ENCODE measurements at places on chromosomes 4 and X.

DNA sequence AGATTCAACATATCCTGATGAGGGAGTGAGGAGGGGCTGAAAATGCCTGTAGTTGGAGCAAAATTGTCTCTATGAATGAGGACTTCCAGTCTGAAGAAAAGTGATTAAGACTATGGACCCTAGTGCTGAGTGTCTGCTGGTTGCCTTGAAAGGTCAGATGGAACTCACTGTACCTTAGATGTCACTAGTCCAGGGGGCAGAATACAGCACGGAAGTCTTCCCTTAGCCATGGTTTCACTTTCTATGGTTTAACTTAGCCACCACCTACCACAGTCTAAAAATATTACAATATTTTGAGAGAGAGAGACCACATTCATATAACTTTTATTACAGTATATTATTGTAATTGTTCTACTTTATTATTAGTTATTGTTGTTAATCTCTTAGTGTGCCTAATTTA lies 223.1 kb downstream of the FMR1NB start:
- DNase-seq = no peak

- DNase-seq = no peak
These were observed 7.4 kb upstream of the NFKB1 start for GRCh38 chr4:102493794-102494193.

DNA sequence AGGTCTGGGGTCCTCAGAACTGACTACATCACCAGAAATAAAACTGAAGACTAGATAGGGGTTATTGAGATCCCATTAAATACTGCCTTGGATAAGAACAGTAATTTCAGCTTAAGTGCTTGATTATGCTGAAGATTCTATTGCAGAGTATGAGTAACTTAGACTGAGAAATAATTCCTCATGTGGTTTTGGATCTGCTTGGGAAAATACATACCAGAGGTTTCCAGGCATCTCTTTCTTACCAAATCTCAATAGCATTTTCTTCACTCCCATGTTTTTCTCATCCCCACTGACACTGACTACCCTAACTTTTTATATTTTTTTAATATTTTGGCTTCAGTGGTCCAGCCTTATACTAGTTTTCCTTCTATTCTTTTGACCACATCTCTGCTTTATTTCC lies 92.0 kb upstream of the TEX13D start:
- peak; percentile 70 for DNase-seq

DNA sequence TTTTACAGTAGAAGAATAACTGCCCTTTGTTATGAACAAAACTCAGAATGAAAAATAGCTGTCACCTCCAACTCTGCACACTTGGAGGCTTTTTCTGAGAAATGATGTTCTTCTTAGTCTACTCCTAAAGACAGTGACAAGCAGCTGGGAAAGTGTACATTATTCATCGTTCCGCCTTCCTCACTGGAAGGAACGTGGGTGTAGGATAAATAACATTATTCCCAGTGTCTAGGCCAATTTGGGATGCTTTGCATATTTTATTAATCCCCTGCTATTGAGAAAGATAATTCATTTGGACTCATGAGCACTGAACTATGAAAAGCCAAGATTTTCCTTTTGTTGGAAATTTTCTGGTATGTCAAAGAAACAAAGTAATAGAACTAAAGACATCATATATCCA lies 87.8 kb downstream of the VCX2 start:
- peak; percentile 44 for DNase-seq

DNA sequence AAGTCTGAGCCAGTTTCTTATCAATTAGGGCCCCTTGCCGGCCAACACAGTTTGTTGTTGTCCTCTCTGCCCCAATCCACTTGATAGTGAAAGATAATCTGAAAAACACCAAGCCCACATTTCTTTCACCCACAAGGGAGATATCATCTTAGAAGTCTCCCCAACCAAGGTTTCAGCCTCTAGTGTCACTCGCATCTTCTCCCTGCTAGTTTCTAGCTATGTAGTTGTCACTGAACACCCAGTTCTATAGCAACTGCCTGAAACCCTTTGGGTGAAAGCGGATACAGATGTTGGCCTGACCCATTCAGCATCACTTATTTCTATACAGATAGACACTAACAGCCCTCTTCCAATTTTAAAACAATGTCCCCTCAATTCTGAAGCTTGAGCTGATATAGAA lies 116.3 kb downstream of the BMP15 start:
- DNase-seq = no peak

Data from fibroblast of upper back skin (primary cell).